ENCODE measurements at places on chromosomes 16 and 17. TPM values are rescaled to one million over a fixed set of nuclear protein-coding genes. Genes with fewer than 3 reads are reported as not detected.

DNA sequence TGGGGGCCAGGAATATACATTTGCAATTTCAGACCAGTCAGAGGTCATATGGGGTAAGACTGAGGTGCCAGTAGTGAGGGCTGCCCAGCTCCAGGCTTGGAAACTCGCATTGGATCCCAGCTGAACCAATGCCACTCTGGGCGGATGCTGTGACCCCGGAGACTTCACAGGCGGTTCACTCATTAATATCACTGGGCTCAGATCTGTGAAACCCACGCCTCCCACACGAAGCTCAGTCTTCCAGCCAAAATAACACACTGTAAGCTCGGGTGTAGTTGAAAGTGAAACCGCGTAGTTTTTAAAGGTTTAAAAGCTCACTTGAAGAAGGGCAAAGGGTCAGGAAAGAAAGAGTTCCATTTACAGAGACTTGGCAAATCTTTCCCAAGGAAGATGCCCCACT is 254.8 kb downstream of the FOXL1 start:
- H3K4me3 ChIP-seq = no peak overlapping the region
- no peak for DNase-seq
- no peaks in the 10 kb centered on the region for H3K27me3 ChIP-seq
- H3K27ac ChIP-seq = no peak overlapping the region
- no peaks in the 10 kb centered on the region for H3K36me3 ChIP-seq

DNA sequence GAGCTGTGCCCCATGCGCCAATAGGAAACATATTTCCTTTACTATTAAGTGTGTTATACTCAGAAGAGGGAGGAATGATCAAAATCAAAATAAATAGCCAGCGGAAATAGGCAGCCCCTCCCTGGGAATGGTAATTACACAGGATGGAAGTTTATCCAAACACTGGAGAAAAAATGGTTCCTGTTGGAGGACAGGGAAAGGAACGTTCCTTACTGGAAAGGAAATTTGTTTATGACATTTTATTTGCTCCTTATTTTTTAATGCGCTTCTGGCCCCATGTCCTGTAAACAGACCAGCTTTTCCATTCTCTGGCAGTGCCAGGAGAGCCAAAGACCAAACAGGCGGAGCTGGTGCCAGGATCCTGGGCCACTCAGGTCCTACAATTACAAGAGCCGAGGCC is 273.7 kb downstream of the SOX9 start:
- H3K27me3 ChIP-seq = no peaks in the 10 kb centered on the region
- no peak for DNase-seq
- no peak overlapping the region for H3K27ac ChIP-seq
- H3K4me1 ChIP-seq = no peaks in the 10 kb centered on the region
- H3K4me3 ChIP-seq = no peak overlapping the region

GRCh38 chr17:4142107-4142900 is 526 bp downstream of the ZZEF1 start:
- DNase-seq = no peak
- H3K36me3 ChIP-seq = no peaks in the 10 kb centered on the region
- peak overlapping the region; percentile 55 for H3K27ac ChIP-seq
- no peaks in the 10 kb centered on the region for H3K27me3 ChIP-seq
- peak overlapping the region; percentile 98 for H3K4me3 ChIP-seq
- no peaks in the 10 kb centered on the region for H3K4me1 ChIP-seq

DNA sequence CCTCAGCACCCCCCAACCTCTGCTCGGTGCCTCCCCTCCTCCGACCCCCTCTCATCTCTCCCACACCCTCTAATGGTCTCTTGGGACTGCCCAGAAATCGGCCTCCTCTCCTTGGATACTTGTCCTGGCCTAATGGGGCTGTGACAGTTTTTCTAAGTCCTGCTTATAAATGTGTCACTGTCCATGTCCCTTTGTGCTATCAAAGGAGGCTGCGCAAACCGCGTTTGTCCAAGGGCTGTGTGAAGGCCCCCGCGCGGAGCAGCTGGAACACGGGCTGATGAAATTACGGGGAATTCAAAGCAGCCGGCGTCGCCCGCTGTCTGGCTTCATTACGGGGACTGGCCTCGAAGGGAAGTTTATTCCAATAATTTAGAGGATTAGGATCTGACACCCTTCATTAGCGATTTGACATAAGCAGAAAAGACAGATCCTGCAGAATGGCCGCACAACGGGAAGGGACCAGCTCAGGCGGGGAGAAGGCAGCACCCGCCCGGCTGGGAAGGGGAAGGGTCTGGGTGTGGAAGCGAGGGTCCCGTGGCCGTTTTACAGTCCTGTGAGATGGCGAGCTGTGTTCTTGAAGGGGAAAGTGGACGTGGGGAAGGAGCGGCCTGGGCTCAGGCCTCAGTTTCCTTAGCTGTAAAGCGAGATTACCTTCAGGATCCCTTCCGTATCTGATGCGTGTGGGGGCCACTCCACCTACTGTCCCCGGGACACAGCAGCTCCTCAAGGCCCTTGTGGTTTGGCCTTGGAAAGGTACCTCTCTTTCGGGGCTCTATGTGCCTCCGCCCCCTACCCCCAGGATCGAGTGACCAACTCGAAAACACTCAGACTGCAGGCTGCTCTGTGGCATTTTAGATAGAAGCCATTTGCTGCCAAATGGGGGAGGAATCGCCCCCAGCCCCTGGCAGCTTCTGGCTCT is 1.6 kb upstream of the WFIKKN2 start:
- no peaks in the 10 kb centered on the region for H3K27me3 ChIP-seq
- peak overlapping the region; percentile 92 for H3K27ac ChIP-seq
- peaks cover 24% of the 10 kb centered on the region for H3K4me1 ChIP-seq

DNA sequence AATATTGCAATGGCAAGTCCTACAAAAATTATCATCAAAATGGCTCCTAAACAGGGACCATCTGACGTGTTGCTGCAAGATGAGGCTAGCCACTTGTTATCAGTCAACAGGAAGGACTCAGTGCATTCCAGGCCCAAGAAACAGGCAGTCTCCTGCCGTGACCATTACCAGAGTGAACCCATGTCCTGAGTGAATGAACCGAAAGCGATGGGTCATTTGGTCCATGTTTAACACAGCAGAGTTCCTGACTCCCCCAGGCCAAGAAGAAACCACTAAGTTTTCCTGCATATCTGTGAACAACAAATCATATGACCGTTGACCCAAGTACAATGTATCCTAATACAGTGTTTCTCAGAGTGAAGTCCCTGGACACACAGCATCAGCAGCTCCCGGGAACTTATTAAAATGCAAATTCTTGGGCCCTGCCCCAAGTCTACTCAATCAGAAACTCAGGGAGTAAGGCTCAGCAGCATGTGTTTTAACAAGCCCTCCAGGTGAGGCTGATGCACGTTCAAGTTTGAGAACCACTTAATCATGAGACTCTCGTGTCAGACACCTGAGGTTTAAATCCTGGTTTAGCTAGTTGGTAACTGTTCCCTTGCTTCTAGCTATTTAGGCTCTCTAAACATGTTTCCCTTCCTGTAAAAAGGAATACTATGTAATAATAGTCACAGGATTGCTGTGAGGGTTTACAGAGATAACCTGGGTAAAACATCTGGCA is 429.4 kb upstream of the MAF start:
- no peak overlapping the region for H3K27ac ChIP-seq
- no peak overlapping the region for H3K4me3 ChIP-seq
- H3K27me3 ChIP-seq = no peaks in the 10 kb centered on the region
- H3K36me3 ChIP-seq = no peaks in the 10 kb centered on the region
- peaks cover 6% of the 10 kb centered on the region for H3K4me1 ChIP-seq
- no peak for DNase-seq

KIF18B gene
- total RNA-seq = not detected

DNA sequence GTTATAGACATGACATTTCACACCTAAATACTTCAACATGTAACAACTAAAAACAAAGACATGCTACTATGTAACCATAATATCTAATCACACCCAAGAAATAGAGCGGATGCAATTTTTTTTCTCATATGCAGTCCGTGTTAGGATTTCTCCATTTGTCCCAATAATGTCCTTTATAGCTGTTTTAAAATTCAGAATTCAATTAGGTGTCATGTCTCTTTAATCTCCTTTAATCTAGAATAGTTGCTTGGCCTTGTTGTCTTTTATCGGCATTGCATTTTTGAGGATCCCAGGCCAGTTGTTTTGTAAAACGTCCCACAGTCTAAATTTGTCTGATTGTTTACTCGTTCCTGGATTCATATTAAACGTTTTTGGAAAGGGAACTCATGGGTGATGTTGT is 14.5 kb downstream of the MRC2 start:
- peaks cover 2% of the 10 kb centered on the region for H3K4me1 ChIP-seq
- no peak for DNase-seq
- H3K4me3 ChIP-seq = no peak overlapping the region

- DNase-seq = no peak
- no peaks in the 10 kb centered on the region for H3K4me1 ChIP-seq
- H3K4me3 ChIP-seq = no peak overlapping the region
- no peak overlapping the region for H3K27ac ChIP-seq
- H3K36me3 ChIP-seq = no peaks in the 10 kb centered on the region
- H3K27me3 ChIP-seq = no peaks in the 10 kb centered on the region
These were observed 10.8 kb upstream of the GCSH start for GRCh38 chr16:81106826-81107503.

DNA sequence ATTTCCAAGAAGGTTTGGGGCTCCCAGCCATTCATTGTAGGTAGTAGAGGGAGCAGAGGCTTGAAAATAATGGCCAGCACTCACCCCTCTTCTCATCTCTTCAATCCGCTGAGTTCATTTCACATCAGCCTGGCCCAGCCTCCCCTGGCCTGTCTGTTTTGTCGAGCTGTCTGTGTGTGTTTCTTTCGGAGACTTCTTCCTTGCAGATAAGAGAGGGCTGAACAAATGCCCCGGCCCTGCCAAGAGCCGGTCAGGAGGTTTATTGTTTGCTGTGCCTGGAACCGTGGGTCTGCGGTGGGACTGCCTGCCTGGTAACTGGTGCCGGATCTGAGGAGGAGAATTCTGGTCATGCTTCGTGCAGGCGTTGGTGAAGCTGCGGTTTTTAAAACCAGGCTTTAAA is 3.4 kb downstream of the VPS4A start:
- peaks cover 2% of the 10 kb centered on the region for H3K4me1 ChIP-seq
- no peak for DNase-seq
- no peaks in the 10 kb centered on the region for H3K36me3 ChIP-seq
- H3K27me3 ChIP-seq = no peaks in the 10 kb centered on the region
- H3K4me3 ChIP-seq = no peak overlapping the region

FNDC8 gene
- not detected for total RNA-seq

OTOP2 gene
- total RNA-seq = not detected

GRCh38 chr16:19075511-19075910 is 8.1 kb downstream of the COQ7 start:
- no peaks in the 10 kb centered on the region for H3K27me3 ChIP-seq
- no peaks in the 10 kb centered on the region for H3K36me3 ChIP-seq
- H3K4me1 ChIP-seq = no peaks in the 10 kb centered on the region
- no peak overlapping the region for H3K27ac ChIP-seq
- DNase-seq = no peak
- no peak overlapping the region for H3K4me3 ChIP-seq

CORO6 gene
- total RNA-seq = 3.2 TPM

GRCh38 chr16:77881355-77882030 is 93.1 kb downstream of the VAT1L start:
- H3K4me3 ChIP-seq = no peak overlapping the region
- H3K27me3 ChIP-seq = no peaks in the 10 kb centered on the region
- no peak for DNase-seq
- no peaks in the 10 kb centered on the region for H3K4me1 ChIP-seq

DNA sequence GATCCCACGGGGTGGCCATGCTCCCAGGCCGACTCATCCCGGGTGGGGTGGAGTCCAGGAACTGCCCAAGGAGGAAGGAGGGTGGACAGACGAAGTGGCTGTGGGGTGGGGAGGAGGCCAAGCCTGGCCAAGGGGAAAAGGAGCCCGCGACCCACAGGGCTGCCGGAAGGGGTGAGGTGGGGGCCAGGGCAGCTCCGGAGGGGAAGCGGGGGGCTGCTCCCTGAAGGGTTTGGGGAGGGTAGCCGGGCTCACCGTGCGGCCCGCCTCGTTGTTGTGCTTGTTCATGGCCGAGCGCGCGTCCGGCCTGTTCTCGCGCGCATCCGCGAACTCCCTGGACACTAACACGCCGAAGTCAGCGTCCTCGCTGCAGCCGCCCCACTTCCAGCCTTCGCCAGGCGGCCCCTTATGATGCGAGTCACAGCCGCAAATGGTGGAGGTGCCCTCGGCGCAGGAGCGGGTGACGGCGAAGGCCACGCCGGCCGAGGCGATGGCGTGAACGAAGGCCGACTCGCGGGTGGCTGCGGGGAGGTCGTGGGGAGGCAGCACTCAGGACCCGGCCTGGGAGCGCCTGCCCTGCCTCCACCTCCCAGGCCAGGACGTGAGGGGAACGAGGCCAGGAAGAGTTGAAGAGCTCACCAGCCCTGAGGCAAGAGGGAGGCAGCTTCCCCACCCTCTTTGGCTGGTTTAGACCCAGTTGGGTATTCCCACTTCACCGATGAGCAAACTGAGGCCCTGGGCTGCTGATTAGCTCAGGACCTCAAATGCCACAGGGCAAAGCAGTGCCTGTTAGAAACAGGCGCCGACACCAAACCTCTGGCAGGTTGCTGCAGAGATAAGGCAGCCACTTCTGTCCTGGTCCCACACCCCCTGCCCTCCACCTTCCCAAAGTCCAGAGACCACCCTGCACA is 48.7 kb downstream of the WNT3 start:
- H3K27me3 ChIP-seq = no peaks in the 10 kb centered on the region
- no peaks in the 10 kb centered on the region for H3K36me3 ChIP-seq
- H3K27ac ChIP-seq = no peak overlapping the region
- H3K4me3 ChIP-seq = peak overlapping the region; percentile 18
- peak; percentile 33 for DNase-seq

DNA sequence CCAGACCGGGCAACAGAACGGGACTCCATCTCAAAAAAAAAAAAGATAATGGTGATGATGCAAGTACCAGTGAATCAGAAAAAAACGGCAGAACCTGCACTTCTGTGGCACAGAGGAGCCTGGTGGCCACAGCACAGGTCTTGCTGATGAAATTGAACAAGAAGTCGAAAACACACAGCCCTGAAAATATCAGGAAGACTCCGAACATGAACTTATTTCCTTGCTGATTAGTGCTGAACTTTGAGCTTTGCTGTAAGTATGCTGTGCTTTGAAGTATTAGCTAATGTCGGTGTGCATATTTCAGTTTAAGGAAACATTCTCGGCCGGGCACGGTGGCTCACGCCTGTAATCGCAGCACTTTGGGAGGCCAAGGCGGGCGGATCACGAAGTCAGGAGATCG is 10.9 kb upstream of the MYO15B start:
- no peak overlapping the region for H3K4me3 ChIP-seq
- H3K27ac ChIP-seq = no peak overlapping the region
- no peak for DNase-seq
- H3K27me3 ChIP-seq = no peaks in the 10 kb centered on the region

DNA sequence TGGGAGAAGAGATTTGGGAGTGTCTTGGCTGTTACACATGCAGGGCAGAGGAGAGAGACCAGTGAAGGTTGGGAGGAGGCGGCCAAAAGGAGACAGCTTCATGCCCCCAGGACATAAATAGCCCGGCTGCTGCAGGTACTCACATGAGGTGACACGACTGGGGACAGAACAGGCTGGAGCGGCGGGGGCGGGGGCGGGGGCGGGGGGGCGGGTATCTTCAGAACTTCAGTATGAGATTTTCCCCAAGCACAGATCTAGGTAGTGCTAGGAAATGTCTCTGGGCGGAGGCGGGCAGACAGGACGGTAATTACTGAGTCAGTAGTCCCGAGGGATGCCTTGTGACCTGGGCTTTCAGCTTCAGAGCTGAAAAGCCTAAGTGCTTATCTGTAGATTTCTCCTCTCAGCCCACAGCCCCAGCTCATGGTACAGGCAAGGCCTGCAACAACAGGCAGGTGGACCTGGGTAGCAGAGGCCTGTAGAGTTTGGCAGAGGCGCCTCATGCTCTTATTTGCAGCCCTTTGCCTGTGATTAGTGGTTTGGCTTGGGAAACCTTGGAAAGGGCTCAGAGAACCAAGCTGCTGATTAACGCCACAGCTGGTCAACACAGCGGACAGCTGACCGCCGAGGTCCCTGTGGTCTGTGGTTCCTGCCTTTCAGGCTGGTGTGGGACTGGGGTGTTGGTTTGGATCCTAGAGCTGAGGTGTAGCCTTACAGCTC is 24.5 kb downstream of the UNK start:
- H3K4me3 ChIP-seq = no peak overlapping the region
- no peak overlapping the region for H3K27ac ChIP-seq
- DNase-seq = no peak
